NCI-H2081 (cell line): ENCODE measurements at places on chromosomes 11 and 22.

- DNase-seq: no peak
These were observed 39.0 kb upstream of the AMOTL1 start for GRCh38 chr11:94728966-94729751.

- DNase-seq: no peak
These were observed 43.0 kb downstream of the P4HA3 start for GRCh38 chr11:74268456-74268855.

DNA sequence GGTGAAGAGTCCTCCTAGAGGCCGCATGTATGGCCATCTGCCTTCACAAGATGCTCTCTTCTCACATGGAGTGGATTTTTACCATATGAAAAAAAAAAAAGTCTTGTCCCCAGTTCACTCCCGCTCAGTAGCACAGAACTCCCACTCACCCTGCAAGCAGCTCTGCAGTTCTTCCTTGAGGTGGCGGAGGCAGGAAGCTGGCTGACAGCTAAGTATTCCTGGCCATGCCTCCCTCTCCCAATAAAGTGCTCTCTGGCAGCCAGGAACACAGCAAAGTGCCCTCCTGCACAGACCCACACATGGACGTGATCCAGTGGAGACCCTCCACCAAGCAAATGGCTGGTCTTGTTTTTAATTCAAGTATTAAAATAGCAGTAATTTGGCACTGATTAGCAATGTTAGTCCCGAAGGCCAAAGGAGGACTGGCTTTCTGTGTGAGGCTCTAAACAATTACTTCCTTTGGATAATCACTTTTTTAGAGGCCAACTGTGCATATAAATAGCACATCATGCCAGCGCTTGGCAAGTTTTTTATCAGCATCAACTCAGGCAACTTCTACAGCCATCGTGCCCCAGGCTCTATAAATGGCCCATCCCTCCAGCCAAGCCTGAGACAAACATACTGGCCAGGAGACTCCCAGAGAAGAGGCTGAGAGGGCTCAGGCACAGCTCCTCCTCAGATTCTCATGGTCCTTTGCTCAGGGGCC is 413.6 kb downstream of the OPCML start:
- no peak for DNase-seq

DNA sequence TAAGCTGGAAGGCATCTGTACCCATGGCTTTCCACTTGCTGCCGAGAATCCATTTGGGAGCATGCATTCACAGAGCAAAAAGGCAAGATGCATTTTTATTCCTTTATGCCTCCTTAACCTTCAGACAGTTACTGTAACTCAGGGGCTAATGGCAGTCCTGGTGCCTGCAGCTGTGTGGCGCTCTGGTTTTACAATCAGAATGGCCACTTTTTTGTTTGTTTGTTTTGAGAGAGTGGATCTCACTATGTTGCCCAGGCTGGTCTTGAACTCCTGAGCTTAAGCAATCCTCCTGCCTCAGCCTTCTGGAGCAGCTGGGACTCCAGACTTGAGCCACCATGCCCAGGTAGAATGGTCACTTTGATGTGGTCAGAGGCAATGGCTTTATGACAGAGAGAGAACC is 101.8 kb downstream of the NAV2 start:
- DNase-seq: no peak

DNA sequence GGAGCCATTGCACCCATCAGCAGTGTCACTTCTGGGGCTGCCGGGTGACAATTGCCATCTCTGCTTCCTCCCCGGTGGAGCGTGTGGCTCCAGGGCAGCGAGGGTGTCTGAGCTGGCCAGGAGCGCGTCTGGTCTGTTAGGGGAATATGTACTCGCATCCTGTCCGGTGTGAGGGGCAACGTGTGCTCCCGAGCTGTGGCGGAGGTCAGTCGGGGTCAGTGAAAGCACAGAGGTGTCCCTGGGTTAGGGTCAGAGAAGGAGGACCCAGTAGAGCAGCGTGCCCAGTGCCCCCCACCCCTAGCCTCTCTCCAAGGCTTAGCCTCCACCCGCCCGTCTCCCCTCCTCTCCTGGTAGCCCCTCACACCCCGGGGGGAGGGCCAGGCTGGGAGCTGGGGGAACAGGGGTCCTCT is 1.5 kb downstream of the CLCF1 start:
- no peak for DNase-seq

DNA sequence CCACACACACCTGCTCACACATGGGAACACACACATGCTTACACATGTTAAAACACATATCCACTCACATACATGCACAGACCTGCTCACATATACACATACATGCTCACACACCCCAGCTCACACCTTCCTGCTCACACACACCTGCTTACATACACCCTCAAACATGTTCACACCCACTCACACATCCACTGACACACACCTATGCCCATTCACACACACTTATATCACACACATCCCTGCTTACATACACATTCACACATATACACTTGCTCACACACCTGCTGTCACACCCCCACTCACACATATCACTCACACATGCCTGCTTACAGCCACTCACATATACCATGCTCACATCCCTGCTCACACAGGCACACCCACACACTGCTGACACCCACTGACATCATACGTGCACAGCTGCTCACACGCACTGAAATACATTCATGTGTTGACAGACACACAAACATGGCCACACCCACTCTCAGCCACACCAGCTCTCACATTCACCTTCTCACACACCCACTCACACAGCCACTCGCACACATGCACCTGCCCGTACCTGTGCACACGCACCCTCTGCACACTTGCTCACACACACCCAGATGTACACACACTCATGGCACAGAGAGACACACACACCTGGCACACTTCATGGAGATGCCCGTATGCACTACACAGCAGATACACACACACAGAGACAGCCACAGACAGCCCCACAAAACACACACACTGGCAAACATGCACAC is 5.7 kb upstream of the MYBPC3 start:
- DNase-seq: no peak

DNA sequence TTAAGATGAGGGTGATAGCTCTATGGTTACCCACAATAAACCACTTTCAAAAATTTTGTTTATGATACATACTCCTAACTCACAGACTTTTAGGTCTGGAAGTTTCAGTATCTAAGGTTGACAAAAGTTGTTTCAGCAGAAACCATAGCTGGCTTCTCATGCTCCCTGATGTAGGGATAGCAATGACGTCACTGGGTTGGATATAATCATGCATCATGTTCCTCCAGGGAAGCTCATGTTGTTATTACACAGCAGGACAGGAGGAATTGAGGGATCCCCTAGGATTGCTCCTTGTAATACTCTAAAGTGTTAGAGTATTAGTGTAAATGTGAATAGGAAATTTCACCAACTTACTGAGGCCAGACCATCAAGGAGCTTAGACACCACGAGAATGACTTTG is 23.6 kb downstream of the APOL3 start:
- no peak for DNase-seq
